ENCODE measurements at places on chromosomes 16 and 17.
A peak's percentile ranks its signal among the peaks of the same experiment; 100 is the strongest.

- no peak for DNase-seq
These were observed 9.9 kb upstream of the GNAO1 start for GRCh38 chr16:56181401-56181800.

DNA sequence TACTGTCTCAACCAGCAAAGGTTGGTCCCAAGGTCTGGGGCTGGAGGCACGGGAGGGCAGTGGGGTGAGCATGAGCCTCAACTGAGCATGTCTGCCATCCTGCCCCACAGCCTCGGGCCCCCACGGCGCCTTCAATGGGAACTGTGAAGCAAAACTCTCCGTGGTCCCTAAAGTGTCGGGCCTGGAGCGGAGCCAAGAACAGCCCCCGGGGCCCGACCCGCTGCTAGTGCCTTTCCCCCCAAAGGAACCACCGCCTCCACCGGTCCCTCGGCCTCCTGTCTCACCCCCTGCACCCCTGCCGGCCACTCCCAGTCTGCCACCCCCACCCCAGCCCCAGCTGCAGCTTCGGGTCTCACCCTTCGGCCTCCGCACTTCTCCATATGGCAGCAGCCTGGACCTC, 4.2 kb downstream of the FBRS start:
- DNase-seq, result no peak

GRCh38 chr16:57637424-57637823, 9.0 kb downstream of the ADGRG1 start:
- no peak for DNase-seq

GRCh38 chr16:47016700-47017133, 43.2 kb upstream of the DNAJA2 start:
- DNase-seq, result no peak

GRCh38 chr17:75776386-75777295, 8.0 kb upstream of the UNK start:
- no peak for DNase-seq

DNA sequence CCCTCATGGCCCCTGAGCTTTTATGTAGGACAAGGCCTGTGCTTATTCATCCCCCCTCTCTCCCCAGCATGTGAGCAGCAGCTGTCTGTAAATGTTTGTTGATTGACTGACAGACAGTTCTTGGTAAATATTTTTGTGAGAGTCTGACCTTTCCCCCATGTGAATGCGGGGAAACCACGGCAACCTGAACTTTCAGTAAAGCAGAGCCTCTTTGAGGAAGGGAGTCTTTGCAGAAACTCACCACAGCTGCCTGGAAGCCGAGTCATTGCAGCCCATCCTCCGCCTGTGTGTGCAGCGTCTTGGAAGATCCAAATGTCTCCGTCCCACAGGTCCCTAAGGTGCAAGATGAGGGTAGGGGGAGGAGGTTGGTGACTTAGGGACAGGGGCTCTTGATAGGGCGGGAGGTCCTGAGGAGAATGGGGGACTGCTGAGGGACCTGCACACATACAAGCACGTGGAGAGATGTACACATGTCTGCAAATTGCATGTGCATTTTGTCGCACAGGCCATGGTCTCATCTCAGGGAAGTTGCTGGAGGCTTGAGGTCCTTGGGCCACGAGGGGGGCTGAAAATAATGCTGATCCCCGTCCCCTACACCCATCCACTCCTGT, 23.0 kb upstream of the IL21R start:
- peak; percentile 24 for DNase-seq

DNA sequence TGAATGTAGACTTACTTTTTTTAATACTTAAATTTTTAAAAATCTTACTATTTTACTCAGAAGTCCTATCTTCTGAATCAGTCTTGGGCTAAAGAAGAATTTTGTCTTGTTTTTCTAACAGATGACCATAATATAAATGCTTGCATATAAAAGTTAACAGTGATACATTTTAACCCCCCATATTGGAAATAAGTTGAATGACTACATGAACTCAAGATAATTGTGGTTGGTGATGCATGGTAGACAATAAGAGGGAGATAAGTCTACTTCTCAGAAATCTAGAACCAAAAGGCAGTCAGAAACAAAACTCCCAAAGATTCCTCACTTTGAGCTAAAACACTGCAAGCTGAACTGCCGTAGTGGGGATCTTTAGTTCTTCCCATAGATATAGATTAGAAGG, 868.4 kb upstream of the SOX9 start:
- DNase-seq, result no peak

GRCh38 chr16:8370374-8371270, 219.7 kb downstream of the TMEM114 start:
- DNase-seq, result no peak

GRCh38 chr17:50684612-50685333, 22.9 kb downstream of the ANKRD40 start:
- no peak for DNase-seq

DNA sequence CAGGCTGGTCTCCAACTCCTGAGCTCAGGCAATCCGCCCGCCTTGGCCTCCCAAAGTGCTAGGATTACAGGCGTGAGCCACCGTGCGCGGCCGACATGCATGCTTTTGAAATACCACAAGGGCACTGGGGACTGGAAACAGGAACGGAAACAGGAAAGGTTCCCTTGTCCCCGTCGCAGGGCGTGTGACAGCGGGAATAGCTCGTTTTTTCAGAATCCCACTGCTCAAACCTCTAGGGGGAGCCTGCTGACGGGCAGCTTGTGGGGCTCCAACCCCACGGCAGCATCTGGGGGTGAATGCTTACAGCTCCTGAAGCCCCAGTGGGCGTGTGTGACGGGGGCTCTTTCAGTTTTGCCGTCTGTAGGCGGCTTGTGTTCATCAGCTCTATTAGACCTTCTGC, 18.8 kb upstream of the ASGR2 start:
- DNase-seq, result peak; percentile 32

DNA sequence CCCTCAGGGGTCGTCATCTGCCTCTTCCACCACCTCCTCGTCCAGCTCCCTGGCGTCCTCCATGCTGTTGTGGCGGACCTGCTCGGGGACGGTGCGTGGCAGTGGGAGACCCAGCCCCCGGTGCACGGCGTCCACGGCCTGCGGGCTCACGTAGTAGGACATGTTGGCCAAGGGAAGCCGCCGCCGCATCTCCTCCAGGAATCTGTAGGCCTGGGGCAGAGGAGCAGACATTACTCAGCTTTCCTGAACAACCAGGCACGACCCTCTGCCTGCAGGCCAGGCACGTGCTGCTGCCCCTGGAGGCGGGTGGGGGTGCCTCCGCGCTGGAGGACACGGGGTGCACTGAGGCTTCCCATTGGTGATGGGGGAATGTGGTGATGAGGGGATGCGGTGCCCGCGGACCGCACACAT, 17.8 kb downstream of the TELO2 start:
- DNase-seq, result no peak

GRCh38 chr17:9158544-9159452, 137.5 kb downstream of the NTN1 start:
- no peak for DNase-seq

- DNase-seq, result no peak
These were observed 46.2 kb downstream of the HSD17B2 start for GRCh38 chr16:82081264-82081663.

- DNase-seq, result no peak
These were observed 155.3 kb downstream of the AIPL1 start for GRCh38 chr17:6279659-6280058.

GRCh38 chr17:16061631-16062030, 62.0 kb downstream of the TTC19 start:
- DNase-seq, result no peak

- no peak for DNase-seq
These were observed 19.9 kb downstream of the GJD3 start for GRCh38 chr17:40344421-40345160.

DNA sequence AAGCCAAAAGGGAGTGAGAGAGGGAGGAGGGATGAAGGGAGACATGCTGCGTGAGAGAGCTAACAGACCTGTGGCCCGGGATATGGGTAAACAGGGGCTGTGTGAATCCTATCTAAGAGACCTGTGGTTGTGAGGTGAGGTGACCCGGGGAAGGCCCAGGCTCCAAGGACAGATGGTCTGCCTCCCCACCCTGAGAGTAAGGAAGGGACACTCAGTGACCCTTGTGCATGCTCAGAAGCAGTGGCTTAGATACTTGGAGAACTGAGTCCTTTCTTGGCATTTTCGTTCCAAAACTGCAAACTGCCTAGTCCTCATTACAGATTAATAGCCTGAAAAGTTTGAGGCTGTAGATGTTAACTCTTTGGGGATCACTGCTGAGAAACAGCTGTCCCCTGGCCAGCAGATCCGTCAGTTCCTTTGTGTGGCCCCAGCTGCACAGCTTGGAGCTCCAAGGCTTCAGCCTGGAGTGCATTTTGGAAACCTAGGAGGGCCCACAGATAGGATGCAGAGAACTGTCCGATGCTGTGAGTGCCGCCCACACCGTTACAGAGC, 121.6 kb downstream of the SMG6 start:
- no peak for DNase-seq

DNA sequence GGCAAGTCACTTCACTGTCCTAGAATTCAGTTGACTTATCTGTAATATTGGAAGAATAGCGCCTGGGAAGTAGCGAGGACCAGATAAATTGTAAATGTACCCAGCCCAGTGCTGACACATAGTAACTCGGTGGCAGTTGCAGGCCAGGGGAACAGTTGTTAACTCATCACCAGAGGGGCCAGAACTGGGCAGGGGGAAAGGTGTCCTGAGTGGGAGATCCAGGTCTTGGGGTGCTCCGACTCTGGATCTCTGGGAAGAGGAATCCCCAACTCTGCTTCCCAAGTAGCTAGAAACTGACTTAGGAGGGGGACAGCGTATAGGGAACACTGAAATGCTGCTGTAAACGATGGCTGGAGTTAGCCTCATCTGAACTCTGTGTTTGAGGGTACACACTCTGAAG, 23.0 kb downstream of the BCL7C start:
- DNase-seq, result no peak

DNA sequence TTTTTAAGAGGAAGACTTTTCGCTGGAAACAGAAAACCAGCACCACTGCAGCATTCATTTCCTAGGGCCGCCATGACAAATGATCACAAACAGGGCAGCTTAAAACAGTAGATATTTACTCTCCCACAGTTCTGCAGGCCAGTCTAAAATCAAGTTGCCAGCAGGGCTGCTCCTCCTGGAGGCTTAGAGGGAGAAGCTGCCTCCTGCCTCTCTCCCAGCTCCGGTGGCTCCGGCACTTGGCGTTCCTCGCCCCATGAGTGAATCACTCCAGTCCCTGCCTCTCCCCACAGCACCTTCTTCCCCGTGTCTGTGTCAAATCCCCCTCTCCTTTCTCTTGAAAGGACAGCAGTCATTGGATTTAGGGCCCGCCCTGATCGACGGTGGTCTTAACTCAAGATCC, 72.1 kb downstream of the SOCS1 start:
- DNase-seq, result no peak

- DNase-seq, result no peak
These were observed 342.2 kb upstream of the DYNLRB2 start for GRCh38 chr16:80198311-80199299.

DNA sequence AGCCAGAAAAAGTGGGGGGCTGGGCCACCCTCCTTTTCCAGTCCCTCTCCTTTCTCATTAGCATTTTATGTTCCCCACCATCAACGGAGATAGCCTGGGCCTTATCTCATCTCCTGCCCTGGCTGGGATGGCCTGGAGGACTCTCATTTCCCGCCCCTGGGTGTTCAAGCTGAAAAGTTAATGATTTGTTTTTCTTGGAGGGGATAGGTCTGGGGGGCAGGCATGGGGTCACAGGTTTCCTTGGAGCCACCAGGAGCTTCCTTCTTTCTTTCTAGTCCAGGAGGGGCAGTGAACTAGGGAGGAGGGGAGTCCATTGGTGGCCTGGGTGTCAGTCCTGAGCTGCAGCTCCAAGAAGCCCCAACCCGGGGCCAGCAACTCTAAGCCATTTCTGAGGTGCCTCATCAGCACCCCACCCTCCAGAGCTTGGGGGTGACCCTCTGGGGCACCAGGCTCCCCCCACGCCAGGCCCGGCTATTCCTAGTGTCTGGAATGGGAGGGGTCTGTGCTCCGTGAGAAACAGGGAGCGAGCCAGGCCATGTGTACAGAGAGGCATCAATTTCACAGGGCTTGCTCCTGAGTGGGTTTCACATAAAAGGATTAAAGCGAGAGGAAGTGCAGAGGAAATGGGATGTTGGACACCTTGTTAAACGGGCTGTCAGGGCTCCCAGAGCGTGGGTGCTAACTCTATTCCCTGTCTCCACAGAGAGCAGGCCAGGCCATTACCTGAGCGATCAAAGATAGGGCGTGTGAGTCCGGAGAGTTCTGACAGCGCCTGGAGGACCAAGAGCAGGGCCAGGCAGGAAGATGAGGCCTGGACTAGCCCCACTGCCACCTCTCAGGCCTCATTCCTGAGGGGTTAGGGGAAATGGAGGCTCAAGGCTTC, 90.6 kb upstream of the LHX1 start:
- no peak for DNase-seq

- peak; percentile 28 for DNase-seq
These were observed 858 bp downstream of the MMD start for GRCh38 chr17:55420776-55421178.

DNA sequence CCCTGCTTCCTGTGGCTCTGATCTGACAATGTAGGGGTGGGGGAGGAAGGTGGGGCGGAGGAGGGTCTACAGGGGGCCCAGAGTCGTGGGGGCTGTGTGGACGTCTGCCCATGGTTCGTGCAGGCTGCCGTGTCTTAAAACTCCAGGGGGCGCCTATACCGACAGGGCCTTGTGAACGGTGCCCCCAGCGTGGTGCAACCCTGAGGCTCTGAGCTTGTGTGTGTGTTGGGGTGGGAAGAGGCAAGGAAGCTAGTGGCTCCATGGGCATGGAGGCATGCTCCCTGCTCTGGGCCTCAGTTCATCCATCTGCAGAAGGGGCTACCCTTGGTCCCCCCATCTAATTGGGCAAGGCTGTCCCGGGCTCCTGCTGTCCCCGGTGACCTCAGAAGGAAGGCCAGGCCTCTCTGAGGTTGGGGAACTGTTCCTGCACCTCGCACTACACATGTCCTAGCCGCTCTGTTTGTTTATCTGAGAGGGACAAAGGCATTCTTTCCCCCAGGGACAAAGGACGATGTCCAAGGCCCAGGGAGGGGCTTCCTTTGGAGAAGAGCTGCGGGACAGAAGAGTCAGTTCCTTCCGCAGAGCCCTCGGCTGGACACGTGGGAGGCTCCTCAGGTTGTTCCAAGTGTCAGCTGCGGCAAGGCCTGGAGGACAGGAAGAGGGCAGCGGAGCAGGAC, 13.5 kb downstream of the CA4 start:
- DNase-seq, result no peak

- no peak for DNase-seq
These were observed 234.7 kb upstream of the GSE1 start for GRCh38 chr16:85378145-85379040.

Measured in stimulated activated CD4-positive, alpha-beta T cell treated with anti-CD3 and anti-CD28 coated beads, Interleukin-4, amount 100 ng/mL, for 4 hours (primary cell).